ENCODE measurements at places on chromosomes 7 and 10.

GRCh38 chr7:18189500-18190126 is 162.0 kb upstream of the PRPS1L1 start:
- DNase-seq = no peak

DNA sequence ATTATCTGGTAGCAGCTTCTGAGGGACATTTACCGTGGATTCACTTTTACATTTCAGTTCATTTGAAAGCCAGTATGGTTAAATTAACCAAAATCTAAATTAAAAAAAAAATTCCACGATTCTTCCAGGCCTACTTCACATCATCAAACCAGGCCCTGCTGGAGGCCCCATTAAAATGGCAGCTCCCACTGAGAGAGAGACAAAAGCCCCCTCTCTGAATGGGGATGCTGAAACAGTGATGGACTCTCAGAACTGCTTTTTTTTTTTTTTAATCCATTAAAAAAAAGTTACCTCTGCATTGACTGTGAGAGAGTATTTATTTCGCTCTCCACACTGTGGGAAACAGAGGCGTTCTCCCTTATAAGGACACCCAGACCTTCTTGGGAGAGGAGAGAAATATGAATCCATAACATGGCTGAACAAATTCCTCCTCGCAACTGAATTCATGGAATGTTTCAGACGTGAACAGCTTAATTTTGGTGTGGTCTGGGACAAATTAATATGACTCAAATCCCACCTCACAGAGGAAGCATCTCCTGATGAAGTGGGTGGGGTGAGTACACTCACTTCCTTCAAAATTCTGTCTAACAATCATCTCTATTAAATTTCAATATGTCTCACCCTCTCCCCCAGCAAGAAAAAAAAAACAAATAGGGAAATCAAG is 73.5 kb downstream of the SAMD9 start:
- no peak for DNase-seq

GRCh38 chr7:76394957-76395356 is 14.5 kb downstream of the SSC4D start:
- no peak for DNase-seq

DNA sequence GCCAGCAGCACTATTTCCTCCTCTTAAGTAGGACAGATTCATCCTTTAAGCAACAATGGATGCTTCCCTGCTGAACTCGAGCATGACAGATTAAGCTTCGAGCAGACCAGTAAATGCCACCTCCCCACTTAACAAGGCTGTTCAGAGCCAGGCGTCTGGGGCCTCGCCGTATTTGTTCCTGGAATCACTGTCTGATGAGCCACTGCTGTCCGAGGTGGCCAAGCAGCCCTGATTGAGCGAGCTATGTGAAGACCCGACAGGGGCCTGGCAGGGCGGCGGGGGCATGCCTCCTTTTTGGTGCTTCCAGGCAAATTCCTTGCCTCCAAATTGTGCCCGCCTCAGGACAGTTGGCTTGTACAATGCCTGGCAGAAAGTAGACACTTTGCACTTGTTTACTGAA is 862.6 kb downstream of the NRG3 start:
- DNase-seq = no peak

GRCh38 chr10:58886406-58886805 is 290.0 kb upstream of the PHYHIPL start:
- DNase-seq = no peak

DNA sequence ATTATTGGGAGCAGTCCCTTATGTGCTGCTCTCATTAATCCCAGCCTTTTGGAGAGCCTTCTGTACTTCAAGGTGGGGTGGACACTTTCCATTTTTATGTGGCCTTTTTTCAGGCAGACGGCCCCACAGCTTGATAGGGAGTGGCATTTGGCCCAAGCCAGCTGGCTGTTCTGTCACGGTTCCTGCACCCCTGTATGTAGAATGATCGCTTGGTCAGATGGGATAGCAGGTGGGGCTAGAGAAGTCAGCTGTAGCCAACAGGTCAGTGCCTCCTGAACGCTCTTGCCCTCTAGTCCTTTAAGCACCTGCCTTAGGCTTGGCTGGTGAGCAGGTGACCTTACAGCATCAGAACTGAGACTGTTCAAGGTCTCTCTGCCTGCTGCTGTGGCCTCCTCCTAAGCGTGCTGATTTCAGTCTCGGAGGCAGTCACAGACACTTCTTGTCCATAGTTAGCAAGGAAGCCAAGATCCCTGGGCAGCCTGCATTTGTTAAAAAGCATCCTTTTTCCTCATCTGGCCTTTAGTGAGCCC is 95.3 kb downstream of the LRRC4 start:
- DNase-seq = no peak

DNA sequence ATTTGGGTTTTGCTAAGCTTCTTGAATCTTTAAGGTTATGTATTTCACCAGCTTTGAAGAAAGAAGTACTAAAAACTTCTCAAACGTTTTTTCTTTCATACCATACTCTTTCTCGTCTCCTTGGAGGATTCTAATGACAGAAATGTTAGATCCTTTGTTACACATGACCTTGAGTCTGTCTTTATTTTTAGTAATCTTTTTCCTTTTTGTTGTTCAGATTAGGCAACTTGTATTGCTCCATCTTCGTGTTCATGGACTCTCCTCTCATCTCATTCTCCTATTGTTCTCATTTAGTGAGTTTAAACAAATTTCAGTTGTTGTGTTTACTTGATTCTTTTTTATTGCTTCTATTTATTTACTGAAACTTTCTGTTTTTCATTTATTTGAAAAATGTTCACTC is 73.7 kb downstream of the WDFY4 start:
- DNase-seq = no peak

GRCh38 chr10:113340282-113340681 is 212.6 kb upstream of the HABP2 start:
- DNase-seq = no peak

DNA sequence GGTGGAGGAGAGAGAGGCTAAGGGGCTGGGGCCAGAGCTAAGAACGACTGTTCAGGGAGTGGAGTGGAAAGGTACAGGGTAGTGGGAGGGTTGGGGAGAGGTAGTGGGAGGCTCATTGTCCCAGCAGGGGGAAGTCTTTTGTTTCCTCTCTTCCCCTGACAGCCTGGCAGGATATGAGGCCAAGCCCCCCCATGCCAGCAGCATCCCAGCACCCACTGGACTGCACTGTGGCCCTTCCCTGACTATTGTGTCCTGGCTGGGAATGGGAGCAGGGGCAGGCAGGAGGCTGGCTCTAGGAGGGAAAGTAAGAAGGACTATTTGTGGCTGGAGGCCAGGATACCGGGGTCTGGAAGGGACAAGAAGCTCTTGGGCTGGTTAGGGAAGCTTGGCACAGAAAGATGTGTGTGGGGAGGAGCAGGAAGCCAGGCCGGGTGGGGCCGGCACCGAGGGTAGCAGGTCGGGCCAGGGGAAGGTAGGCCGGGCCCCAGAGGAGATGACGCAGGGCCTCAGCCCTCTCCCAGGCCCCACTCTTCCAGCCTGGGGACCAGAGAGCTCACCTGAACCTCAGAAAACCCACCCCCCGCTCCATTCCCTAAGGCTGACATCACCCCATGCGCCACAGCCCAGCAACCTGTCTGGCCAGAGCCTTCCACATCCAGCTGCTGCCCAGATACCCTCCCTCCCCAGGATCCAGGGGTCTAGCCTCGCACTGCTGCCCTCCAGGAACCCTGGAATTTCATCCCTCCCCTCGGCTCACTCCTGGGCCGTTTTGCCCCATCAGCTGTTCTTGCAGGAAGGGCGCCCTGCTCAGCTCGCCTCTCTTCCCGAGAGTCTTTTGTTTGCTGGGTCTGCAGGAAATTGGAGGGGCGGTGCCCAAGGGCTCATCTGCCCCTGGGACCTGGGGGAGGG is 8.8 kb upstream of the EPHB4 start:
- DNase-seq = no peak

DNA sequence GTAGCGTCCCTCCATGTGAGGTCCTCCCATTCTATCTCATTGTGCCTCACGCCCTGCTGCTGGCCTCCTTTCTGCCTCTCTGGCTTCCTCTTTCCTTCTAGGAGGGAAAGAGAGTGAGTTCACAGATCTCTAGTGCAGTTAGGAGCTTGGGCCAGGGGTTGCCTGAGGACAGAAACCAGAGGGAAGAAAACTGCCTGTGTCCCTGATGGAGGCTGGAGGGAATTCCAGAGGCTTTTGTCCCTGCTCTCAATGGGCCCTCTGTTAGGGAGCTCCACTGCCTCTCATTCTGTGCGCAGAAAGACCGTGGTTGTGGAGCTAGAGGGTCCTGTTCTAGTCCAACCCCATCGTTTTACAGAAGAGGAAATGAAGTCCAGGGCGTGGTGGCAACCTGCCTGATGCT is 4.6 kb downstream of the MARVELD1 start:
- DNase-seq = no peak

GRCh38 chr7:25664593-25664992 is 436.3 kb upstream of the NPVF start:
- DNase-seq = no peak

Data from stimulated activated CD4-positive, alpha-beta T cell treated with anti-CD3 and anti-CD28 coated beads, Interleukin-15, amount 100 ng/mL, for 48 hours (primary cell).